ENCODE measurements at places on chromosomes 3 and 15. TPM values are rescaled to one million over a fixed set of nuclear protein-coding genes. Genes with fewer than 3 reads are reported as not detected.

DNA sequence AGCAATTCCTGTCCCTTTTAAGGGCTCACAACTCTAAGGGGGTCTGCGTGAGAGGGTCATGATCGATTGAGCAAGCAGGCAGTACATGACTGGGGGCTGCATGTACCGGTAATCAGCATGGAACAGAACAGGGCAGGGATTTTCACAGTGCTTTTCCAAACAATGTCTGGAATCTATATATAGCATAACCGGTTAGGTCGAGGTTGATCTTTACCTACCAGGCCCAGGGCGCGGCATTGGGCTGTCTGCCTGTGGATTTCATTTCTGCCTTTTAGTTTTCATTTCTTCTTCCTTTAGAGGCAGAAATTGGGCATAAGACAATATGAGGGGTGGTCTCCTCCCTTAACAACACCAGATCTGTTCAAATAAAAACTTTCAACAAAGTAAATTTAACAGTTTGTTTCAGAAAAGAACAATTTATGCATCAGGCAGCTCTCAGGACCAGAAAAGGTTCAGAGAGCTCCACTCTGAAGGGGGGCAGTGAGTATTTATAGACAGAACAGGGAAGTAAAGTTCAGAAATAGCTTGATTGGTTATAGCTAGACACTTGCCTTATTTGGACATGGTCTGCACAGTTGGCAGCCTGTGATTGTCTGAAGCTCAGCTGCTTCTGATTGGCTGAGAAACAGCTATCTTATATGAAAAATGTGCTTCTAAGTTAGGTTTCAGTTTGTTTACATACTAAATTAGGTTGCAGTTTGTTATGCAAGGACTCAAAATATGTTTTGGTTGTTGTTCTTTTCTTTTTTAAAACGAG is 17.2 kb upstream of the B4GALT4 start:
- H3K27me3 ChIP-seq = peaks cover 3% of the 10 kb centered on the region
- no peaks in the 10 kb centered on the region for H3K4me1 ChIP-seq
- no peaks in the 10 kb centered on the region for H3K36me3 ChIP-seq

GRCh38 chr3:16848007-16848406 is 36.7 kb upstream of the PLCL2 start:
- no peak overlapping the region for H3K4me3 ChIP-seq
- no peaks in the 10 kb centered on the region for H3K27me3 ChIP-seq

DNA sequence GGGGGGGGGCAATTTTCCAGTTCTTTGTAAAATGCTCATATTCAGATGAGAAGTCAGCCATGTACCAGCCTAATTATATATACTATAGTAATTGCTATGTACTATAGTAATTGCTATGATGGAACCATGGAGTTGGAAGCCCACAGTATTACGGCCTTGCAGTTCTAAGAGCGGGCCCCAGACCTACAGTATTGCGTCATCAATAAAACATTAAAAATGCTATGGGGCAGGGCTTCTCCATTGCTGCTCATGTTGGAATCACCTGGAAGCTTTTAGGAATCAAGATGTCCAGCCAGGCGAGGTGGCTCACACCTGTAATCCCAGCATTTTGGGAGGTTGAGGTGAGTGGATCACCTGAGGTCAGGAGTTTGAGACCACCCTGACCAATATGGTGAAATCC is 443.7 kb upstream of the GRM7 start:
- no peaks in the 10 kb centered on the region for H3K4me1 ChIP-seq
- H3K27ac ChIP-seq = no peak overlapping the region
- no peak for DNase-seq
- no peaks in the 10 kb centered on the region for H3K27me3 ChIP-seq
- H3K4me3 ChIP-seq = no peak overlapping the region
- H3K36me3 ChIP-seq = no peaks in the 10 kb centered on the region

- H3K27me3 ChIP-seq = no peaks in the 10 kb centered on the region
- H3K4me1 ChIP-seq = no peaks in the 10 kb centered on the region
- H3K27ac ChIP-seq = no peak overlapping the region
These were observed 20.1 kb upstream of the ZCWPW2 start for GRCh38 chr3:28328188-28329151.

GRCh38 chr3:171566803-171567422 is 106.7 kb upstream of the TNIK start:
- no peaks in the 10 kb centered on the region for H3K36me3 ChIP-seq
- DNase-seq = peak; percentile 46
- H3K4me1 ChIP-seq = peaks cover 3% of the 10 kb centered on the region
- H3K4me3 ChIP-seq = no peak overlapping the region
- no peak overlapping the region for H3K27ac ChIP-seq
- H3K27me3 ChIP-seq = peaks cover 3% of the 10 kb centered on the region

DNA sequence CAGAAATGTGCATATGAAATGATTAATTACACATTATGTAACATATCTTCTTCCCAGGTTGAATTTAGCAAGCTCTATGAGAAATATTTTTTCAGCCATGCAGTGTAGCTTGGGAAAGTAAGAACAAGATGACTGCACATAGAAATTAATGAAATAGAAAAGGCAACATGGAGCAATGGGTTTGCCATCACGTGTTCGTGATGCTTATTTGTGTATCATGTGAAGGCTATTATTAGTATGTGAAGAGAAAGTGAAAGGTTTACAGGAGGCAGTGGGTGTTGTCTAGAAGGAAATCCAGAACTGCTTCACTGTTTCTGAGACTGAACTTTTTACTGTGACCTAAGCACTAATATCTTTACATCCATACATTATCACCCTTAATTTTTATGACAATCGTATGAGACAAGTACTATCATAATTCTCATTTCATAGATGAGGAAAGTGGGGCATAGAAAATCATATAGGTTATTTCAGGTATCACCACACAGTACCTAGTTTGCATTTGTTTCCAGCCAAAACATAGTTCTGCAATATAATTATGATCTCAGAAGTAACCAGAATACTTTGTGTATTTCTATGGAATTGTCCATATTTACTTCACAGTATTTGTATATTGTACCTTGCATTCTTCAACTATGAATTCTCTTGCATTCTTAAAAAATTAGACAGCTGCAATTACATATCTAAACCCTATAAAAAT is 14.9 kb downstream of the SERPINI1 start:
- no peak overlapping the region for H3K4me3 ChIP-seq
- H3K4me1 ChIP-seq = no peaks in the 10 kb centered on the region
- no peaks in the 10 kb centered on the region for H3K27me3 ChIP-seq

DNA sequence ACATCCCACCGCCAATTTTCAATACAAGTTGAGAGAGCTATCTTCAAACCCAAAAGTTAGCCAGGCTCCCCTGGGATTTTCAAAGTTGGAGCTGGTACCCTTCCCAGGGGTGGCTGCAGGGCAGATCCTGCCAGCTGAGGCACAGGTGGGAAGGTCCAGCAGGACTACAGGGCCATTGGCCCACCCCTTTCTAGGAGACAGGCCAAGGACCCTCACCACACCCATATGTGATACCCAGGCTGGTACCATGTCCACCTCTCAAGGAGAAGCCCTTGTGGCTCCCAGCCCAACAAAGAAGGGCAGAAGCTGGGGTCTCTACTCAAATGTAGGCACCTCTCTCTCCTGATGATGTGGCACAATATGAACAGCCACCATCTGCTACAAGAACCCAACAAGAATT is 8.0 kb downstream of the POC1A start:
- H3K27me3 ChIP-seq = no peaks in the 10 kb centered on the region
- no peak overlapping the region for H3K4me3 ChIP-seq
- H3K36me3 ChIP-seq = peaks cover 4% of the 10 kb centered on the region
- no peak overlapping the region for H3K27ac ChIP-seq

GRCh38 chr3:194194757-194195085 is 58.8 kb downstream of the HES1 start:
- DNase-seq = no peak

DNA sequence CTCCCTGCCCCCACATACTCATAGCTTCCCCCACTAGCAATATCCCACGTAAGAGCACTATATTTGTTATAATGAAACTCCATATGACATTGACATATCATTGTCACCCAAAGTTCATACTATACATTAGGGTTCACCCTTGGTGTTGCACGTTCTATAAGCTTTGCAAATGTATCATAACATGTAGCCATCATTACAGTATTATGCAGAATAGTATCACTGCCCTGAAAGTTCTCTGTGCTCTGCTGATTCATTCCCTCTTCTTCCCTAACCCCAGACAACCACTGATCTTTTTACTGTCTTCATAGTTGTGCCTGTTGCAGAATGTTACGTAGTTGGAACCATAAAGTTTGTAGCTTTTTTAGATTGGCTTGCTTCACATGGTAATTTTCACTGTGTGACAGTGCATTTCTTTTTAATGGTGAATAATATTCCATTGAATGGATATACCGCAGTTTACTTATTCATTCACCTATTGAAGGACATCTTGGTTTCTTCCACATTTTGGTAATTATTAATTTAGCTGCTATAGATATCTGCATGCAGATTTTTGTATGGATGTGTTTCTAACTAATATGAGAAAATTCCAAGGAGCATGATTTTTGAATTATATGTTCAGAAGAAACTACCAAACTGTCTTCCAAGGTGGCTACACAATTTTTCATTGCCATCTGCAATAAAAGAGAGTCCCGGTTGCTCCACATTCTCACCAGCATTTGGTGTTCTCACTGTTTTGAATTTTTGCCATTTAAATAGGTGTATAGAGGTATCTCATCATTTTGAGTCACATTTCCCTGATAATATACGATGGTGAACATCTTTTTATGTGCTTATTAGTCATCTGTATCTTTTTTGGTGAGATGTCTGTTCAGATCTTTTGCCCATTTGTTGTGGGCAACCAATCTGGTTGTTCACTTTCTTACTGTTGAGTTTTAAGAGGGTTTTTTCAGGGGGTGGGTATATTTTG is 59.7 kb downstream of the CD200 start:
- H3K36me3 ChIP-seq = no peaks in the 10 kb centered on the region
- peaks cover 16% of the 10 kb centered on the region for H3K4me1 ChIP-seq
- no peaks in the 10 kb centered on the region for H3K27me3 ChIP-seq
- H3K27ac ChIP-seq = 0 out of 2 replicates have a peak overlapping the region, but pooled peaks have one; percentile 7
- no peak for DNase-seq

GRCh38 chr15:73907035-73907408 is 19.2 kb upstream of the LOXL1 start:
- no peaks in the 10 kb centered on the region for H3K27me3 ChIP-seq
- no peak overlapping the region for H3K27ac ChIP-seq

- H3K4me1 ChIP-seq = no peaks in the 10 kb centered on the region
- peaks cover 26% of the 10 kb centered on the region for H3K27me3 ChIP-seq
- H3K36me3 ChIP-seq = no peaks in the 10 kb centered on the region
- no peak overlapping the region for H3K27ac ChIP-seq
These were observed 29.5 kb upstream of the THRB start for GRCh38 chr3:24523988-24524727.

- H3K4me1 ChIP-seq = no peaks in the 10 kb centered on the region
- no peak overlapping the region for H3K27ac ChIP-seq
- no peaks in the 10 kb centered on the region for H3K36me3 ChIP-seq
- H3K27me3 ChIP-seq = peaks cover 3% of the 10 kb centered on the region
These were observed 77.2 kb downstream of the RTP4 start for GRCh38 chr3:187445356-187445755.

- no peak for DNase-seq
- no peaks in the 10 kb centered on the region for H3K4me1 ChIP-seq
These were observed 27.2 kb upstream of the GBE1 start for GRCh38 chr3:81788610-81789009.

DNA sequence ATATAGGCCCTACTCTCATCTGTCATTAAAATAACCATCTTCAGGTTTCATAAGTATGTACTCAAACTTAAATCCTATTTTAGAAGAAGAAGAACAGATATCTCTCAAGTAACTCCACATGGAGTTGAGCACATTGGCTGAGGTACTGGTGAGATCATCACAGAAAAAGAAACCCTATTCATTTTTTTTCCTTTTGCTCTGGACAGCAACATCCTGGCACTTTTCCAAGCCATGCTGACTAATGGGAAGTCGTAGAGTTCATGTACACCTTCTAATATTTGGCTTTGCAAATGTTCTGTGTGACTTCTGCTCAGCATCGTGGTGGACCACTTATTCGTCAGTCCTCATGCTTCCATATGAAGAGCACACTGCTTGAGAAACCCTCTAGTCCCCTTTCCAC is 336.0 kb upstream of the KCNH8 start:
- H3K27ac ChIP-seq = no peak overlapping the region
- DNase-seq = no peak
- H3K27me3 ChIP-seq = no peaks in the 10 kb centered on the region
- no peak overlapping the region for H3K4me3 ChIP-seq
- no peaks in the 10 kb centered on the region for H3K36me3 ChIP-seq
- H3K4me1 ChIP-seq = no peaks in the 10 kb centered on the region

DNA sequence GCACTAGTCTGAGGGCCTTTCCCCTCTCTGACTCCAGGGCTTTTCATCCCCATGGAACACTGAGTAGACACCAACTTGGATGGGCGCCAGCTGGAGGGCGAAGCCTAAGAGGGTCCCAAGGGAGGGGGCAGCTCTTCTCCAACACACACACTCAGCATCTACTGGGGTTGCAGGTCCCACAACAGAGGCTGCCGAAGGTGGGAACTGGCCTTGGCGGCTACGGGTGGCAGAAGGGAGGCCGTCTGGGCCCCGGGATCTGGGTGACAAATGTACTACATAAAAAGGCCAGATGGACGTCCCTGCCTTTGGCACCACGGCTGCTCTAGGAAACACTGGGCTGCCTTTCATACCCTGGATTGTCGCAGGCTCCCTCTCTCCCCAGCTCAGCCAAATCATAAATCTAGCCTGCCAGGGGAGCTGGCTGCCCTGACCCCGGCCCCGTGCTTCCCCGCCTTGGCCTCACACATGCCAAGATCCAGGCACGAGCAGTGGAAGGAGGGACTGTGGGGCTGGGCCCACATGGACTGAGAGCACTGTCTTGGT is 31.5 kb downstream of the SEMA5B start:
- no peak overlapping the region for H3K4me3 ChIP-seq
- H3K27ac ChIP-seq = no peak overlapping the region
- H3K27me3 ChIP-seq = peaks cover 81% of the 10 kb centered on the region
- no peaks in the 10 kb centered on the region for H3K36me3 ChIP-seq
- H3K4me1 ChIP-seq = no peaks in the 10 kb centered on the region

DNA sequence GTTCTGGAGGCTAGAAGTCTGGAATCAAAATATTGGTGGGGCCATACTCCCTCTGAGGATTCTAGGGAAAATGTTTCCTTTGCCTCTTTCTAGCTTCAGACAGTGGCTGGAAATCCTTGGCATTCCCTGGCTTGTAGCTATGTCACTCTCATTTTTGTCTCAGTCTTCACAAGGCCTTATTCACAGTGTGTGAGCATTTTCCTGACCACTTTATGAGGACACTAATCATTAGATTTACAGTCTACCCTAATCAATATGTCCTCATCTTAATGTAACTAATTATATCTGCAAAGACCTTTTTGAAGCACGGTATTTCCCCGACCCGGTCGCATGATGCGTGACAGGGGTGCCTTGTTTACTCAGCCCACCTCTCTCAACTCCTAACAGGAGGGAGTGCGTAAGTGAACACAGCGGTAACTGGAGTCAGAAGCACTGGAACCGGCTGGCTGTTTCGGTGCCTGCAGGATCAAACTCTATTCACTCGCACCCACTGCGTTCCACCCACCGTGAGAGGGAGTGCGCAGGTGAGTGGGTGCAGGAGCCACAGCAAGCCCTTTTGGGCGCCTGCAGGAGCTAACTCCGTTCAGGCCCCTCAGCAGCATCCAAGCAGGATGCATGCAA is 155.0 kb downstream of the EPHA3 start:
- no peaks in the 10 kb centered on the region for H3K27me3 ChIP-seq
- H3K4me1 ChIP-seq = no peaks in the 10 kb centered on the region
- H3K27ac ChIP-seq = no peak overlapping the region
- DNase-seq = no peak
- no peak overlapping the region for H3K4me3 ChIP-seq

- H3K4me3 ChIP-seq = no peak overlapping the region
- no peaks in the 10 kb centered on the region for H3K4me1 ChIP-seq
- DNase-seq = no peak
- H3K27me3 ChIP-seq = peaks cover 2% of the 10 kb centered on the region
These were observed 54.0 kb upstream of the GCNT3 start for GRCh38 chr15:59557581-59557980.

The CCR9 gene
- total RNA-seq = not detected

The RAB8B gene
- total RNA-seq = 29.4 TPM

The CORO2B gene
- 9.7 TPM for total RNA-seq

The CHRD gene
- total RNA-seq = under 0.01 TPM

The TRIM42 gene
- total RNA-seq = not detected

The MAP2K5 gene
- 1.6 TPM for total RNA-seq

The LRTM1 gene
- total RNA-seq = not detected

The GOLGA8Q gene
- total RNA-seq = 0.18 TPM
